Lung microvascular endothelial cell (primary cell): ENCODE measurements at places on chromosomes 6 and 20. TPM values are rescaled to one million over a fixed set of nuclear protein-coding genes. Genes with fewer than 3 reads are reported as not detected.

DNA sequence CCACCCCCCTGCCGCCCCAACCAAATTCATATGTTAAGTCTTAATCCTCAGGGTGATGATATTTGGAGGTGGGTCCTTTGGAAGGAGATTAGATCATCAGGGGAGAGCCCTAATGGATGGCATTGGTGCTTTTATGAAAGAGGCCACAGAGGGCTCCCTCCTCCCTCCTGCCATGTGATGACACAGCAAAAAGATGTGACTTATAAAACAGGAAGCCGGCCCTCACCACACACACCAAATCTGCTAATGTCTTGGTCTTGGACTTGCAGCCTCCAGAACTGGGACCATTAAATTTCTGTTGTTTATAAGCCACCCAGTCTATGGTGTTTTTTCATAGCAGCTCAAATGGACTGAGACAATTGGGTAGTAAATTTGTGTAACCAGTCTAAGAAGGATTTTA lies 176.3 kb downstream of the ADGRG6 start:
- no peak for DNase-seq

Gene BPIFB4
- not detected in 2 replicates for total RNA-seq

GRCh38 chr6:85462673-85463072 lies 12.8 kb downstream of the NT5E start:
- peak; percentile 2 for DNase-seq

DNA sequence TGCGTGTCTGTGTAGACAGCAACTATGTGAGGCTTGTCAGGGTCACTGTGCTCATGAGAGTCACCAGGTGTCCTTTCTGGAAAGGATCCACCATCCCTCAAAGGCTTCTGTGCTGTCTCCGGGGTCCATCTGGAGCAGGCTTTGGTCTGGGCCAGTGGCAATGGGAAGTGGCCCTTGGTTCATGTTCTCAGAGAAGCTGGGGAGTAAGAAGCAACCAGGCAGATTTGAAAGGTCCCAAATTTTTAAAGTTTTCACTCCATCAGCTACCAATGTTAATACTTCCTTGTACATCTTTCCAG lies 68.2 kb downstream of the GCNT2 start:
- no peak for DNase-seq

Gene PRICKLE4
- total RNA-seq = 5.2 and 6.7 TPM in 2 replicates

DNA sequence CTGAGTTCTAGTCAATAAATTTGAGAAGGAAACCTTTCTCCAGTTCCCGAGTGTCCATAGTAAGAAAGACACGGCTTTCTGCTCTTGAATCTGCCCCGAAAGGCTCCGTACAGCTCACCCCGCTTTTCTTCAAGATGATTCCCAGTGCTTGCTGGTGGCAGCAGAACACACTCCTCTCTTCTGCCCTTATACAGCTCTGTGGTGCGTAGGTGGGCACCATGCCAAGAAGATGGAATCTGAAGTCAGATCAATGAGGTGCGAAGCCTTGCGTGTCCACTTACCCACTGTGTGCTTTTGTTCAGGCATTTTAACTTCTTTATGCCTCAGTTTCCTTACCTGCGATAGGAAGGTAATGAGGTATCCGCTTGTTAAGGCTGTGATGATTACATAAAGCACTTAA lies 142.2 kb downstream of the WDR27 start:
- DNase-seq = no peak

Gene NDRG3
- total RNA-seq = 11.3 and 19.2 TPM in 2 replicates
